ENCODE measurements at places on chromosomes 2 and 18.

DNA sequence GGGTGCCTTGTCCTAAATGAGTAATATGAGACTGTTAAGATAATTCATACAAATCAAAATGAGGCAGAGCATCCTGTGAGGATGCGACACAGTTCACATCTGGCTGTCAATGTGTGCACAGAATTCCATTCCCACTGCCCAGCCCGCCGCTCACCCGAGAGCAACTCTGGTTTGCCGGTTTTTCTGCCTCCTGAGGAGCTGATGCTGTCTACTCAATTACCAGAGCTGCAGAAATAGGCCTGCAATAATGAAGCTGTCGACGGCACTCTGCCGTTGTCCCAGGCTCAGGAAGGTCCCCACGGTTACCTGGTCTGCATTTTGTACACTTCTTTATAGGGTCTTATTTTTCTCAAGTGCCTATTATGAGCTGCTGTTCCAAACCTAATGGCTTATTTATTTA lies 55.7 kb upstream of the LYPD1 start:
- no peak for DNase-seq

GRCh38 chr18:53771664-53772063 lies 452.8 kb downstream of the MBD2 start:
- DNase-seq: no peak

DNA sequence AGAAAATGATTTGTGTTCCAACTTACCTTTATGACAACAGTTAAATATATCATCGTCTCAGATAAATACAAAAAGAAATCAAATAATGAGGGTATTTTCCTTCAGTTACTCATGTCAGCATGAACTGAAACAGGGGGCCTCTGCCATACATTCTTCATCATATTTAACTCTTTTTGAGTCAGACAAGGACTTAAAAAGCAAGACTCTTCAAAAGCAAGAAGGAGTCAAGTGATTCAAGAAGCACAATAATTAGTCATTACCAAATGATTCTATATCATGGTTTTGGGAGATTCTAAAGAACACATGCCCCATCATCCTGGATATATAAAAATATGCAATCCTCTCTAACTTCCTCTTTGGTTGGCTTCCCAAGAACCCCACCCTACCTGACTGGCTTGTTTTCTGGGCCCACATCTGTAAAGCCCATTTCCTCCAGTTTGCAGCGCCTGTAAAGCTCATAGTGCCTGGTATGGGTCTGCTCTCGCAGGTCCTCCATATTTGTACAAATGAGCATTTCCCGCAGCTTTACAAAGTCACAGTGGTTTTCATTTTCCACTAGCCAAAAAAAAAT lies 49.7 kb downstream of the SEPTIN10 start:
- no peak for DNase-seq

GRCh38 chr2:27830656-27831055 lies 59.1 kb downstream of the MRPL33 start:
- DNase-seq: no peak

DNA sequence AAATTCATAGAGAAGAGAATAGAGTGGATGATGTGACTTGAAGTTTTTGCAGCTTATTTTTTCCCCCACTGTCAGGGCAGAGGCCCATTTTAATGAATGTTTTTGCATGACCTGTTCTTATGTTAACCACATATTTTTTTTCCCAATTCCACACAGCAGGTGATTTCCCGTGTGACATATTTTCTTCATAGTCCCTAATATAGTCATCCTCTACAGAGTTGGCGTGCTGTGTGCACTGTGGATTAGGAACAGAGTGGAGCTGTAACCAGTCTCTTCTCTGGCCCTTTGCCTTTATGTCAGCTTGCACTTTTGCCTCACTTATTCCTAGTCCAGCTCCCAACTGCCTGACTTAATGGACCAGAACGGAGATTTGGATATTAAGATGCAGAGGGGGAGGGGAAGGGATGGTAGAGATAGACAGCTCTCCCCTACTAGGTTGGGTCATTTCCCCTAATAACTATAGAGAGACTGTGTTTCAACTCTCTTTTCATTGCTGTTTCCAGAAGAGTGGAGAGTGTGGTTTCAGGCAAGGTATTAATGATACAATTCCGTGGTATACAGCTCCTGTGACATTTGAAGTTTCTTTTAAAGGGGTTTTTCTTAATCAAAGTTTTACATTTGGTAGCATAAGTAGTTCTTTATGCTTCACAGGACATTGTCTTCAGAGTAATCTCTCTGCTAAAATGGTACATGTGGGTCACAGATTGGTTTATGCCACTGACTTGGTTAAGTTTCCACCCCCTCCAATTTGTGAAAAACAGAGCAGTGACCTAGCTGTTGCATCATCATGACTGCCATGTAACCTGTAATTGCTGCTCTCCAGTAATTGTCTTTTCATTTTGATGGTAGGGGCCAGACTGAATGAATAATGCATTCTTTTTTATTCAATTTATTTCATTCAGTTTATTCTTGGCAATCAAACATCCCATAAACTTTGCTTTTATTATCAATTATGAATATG lies 161.3 kb downstream of the HAUS1 start:
- no peak for DNase-seq

DNA sequence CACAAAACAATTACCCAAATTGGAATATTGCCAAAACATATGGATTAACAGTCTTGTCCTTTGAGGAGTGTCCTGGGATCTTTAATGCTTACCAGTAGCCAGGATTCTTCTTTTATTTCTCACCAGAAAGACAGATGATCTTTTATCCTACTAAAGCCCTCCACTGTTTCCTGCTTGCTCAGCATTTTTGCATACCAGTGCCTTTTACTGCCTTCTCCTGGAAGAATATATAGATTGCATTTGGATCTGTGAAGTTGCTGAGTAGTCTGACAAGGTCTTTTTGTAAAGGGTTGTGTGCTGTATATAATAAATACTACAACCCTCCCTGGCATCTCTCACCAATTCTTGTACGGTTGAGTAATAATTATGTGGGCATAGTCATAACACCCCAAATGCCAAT lies 652.2 kb downstream of the LRRTM4 start:
- DNase-seq: no peak

- no peak for DNase-seq
These were observed 50.4 kb downstream of the MFSD6 start for GRCh38 chr2:190458352-190459107.

DNA sequence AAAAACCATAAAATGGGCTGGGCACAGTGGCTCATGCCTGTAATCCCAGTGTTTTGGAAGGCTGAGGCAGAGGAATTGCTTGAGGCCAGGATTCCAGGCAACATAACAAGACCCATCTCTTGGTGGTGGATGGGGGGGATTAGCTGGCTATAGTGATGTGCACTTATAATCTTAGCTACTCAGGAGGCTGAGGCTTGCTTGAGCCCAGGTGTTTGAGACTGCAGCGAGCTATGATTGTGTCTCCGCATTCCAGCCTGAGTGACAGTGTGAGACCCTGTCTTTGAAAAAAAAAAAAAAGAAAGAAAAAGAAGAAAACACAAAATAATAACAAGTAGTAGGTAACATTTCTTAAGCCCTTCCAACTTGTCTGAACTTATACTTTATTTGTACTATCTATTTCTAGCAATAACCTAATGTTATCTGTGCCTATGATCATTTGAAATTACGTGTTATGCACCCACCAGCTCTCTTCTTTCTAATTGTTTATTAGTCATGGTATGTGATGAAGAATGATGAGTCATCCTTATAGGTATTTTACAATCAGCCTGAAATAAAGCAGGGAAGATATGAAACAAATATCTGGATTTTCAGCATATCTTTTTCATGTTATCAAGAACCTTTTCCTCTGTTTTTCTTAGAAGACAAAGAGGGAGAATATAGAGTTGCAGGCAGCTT lies 129.3 kb upstream of the UNC80 start:
- no peak for DNase-seq

- no peak for DNase-seq
These were observed 2.5 kb upstream of the YES1 start for GRCh38 chr18:814300-815084.

- no peak for DNase-seq
These were observed 140.9 kb downstream of the CAPN13 start for GRCh38 chr2:30666266-30666874.

- DNase-seq: no peak
These were observed 5.1 kb downstream of the IL1B start for GRCh38 chr2:112831513-112831845.

DNA sequence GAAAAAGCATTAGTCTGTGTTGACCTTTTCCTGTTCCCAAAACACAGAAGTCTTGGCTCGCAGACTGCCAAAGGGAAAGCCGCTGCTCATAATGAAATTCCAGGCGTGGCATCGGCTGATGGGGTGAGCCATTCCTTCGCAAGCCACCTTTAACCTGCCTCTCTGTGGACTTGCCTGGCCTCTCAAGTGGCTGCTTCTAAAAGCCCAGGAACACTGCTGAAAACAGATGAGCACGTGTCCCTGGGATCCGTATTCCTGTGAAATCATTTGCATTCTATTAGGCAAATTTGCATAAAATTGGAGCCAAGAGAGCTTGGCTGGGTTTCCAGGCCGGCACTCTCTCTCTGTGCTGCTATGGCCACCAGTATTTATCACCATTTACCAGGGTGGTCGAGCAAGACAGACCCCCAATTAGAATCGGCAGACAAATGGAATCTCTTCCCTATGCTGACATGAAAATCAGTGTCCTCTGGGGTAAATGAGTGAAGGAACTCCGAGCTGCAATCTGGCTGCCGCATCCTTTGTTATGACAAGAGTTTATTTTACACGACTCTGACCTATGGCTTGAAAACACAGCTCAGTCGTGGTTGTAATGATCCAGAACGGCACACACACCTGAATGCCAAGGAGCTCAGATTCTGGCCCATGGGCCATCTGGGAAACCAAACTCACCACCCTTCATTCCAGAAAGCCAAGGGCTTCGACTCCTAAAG lies 21.7 kb downstream of the BCL2 start:
- DNase-seq: no peak

DNA sequence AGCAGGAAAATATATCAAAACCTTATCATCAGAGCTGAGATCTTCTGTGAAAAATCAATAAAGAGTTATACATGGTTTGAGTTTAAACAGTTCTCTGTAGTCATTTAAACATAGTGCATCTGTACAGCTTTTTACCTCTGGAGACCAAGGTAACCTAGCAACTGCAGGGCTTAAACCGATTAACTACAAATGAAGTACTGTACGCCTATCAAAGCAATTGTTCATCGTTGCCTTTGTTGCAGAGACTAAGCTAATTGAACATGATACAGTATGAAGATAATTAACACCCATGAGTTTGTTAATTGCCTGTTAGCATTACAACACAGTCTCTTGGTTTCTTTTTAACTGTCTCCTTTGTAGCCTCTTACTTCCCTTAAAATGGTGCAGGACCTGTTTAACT lies 147.9 kb downstream of the LNPK start:
- no peak for DNase-seq

GRCh38 chr2:69615078-69615625 lies 28.4 kb downstream of the AAK1 start:
- DNase-seq: no peak
